ENCODE measurements at places on chromosomes 16 and 17.

- no peak for DNase-seq
Observed at GRCh38 chr17:44272321-44272951, 4.5 kb upstream of the SLC4A1 start.

DNA sequence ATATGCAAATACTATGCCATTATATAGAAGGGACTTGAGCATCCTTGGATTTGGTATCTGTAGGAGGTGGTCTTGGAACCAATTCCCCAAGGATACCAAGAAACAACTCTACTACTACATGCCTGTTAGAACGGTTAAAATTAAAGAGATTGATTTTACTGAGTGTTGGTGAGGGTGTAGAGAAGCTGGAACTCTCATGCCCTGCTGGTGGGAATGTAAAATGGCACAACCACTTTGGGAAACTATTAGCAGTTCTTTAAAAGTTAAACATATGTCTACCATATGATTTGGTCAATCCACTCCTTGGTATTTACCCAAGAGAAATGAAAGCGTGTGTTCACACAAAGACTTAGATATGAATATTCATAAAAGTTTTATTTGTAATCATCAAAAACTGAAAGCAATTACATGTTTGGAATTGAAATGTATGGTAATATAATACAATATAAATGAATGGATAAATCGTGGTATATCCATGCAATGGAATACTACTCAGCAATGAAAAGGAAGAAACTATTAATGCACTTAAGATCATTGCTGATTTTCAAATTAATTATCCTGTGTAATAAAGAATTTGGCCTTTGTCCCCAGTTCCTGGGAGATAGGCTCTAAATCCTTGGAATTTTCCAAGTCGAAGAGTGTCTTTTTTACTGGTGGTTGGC is 7.8 kb downstream of the MFSD6L start:
- no peak for DNase-seq

DNA sequence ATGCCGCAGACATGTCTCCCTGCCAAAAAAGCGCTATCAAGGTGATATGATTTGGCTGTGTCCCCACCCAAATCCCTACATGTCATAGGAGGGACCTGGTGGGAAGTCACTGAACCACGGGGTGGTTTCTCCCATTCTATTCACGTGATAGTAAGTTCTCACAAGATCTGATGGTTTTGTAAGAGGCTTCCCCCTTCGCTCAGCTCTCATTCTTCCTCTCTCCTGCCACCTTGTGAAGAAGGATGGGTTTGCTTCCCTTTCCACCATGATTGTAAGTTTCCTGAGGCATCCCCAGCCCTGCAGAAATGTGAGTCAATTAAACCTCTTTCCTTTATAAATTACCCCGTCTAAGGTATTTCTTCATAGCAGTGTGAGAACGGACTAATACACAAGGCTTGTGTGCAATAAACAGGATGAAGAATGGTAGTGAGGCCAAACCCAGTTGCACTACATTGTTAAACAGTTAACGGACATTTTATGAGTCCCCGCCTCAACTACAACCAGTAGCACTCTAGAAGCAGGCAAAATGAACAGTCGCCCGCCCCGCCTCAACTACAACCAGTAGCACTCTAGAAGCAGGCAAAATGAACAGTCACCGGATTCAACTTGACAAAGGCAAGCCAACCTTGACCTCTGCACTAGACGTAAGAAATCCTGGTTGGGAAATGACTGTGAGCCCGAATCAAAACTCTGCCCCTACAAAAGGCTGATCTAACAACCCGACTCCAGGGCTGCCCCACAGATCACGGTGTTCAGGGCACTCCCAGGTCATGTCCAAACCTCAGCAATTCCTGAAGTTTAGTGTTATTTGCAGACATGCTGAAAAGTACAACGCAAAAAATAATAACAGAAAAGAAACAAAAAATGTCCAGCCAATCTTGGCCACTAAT is 26.3 kb downstream of the VPS53 start:
- DNase-seq: no peak

GRCh38 chr16:49594153-49594552 is 220.5 kb downstream of the C16orf78 start:
- no peak for DNase-seq

- DNase-seq: no peak
Observed at GRCh38 chr16:89324056-89325010, 106.8 kb downstream of the ZNF778 start.

- no peak for DNase-seq
Observed at GRCh38 chr16:8055761-8056160, 534.5 kb downstream of the TMEM114 start.

GRCh38 chr16:88503374-88503770 is 50.3 kb downstream of the ZFPM1 start:
- DNase-seq: no peak

DNA sequence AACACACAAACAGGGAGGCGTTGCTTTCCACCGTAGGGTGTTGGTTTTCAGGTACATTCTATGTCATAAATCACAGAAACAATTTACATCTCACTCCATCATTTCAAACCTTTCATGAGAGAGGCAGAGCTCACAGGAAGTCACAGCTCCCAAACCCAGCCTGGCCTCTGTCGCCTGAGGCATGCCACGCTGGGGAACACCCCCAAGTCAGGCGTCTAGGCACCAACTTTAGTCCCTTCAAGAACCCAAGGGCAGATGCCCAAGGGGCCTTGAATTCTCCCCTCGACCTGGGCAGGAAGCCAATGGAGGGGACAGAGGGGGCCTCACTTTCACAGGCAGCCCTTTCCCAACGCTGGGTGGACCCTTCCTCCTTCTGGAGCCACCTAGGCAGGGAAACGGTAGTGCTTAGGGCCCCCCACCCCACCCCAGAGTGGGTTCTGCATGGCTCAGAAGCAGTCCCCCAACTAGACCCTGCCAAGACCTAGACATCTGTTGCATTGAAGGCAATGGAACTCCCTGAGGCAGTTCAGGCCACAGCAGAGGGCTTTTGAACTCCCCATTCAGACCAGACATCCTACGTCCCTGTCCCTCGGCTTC is 10.6 kb downstream of the TBX4 start:
- no peak for DNase-seq

GRCh38 chr17:50308666-50309065 is 34.4 kb downstream of the TMEM92 start:
- DNase-seq: no peak

DNA sequence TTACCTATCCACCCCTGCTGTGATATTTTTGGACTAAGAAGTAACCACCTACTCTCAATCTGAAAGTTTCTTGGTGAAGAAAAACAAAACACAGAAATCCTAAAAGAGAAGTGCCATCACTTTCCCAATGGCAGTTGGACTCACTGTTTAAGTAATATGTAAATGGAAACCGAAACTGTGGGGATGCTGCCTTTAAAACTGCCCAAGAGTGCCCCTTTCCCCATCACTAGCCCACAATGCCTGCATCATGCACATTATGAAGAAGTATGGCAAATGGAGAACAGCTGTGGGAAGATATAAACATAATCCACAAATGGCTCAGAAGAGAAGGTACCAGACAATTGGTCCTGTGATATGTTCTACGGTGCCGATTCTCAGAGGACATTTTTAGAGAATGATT is 33.5 kb upstream of the SLC6A2 start:
- DNase-seq: no peak

DNA sequence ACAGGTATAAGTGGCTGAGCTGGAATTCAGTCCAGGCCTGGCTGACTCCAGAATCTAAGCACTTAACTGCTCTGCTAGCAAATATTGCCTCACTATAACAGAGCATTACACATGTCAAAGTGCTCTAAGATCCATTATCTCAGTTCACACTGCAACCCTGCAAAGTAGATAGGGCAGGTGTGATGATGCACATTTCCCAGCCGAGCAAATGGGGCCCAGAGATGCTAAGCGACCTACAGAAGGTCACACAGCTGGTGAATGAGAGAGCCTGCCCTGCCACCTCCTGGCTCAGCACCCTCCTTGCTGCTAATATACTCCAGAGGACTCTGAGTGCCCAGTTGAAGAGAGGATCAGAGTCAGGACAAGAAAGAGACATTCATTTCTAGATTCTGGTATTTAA is 73.6 kb upstream of the CCL1 start:
- no peak for DNase-seq

GRCh38 chr16:3574195-3574594 is 3.0 kb downstream of the NLRC3 start:
- DNase-seq: no peak

DNA sequence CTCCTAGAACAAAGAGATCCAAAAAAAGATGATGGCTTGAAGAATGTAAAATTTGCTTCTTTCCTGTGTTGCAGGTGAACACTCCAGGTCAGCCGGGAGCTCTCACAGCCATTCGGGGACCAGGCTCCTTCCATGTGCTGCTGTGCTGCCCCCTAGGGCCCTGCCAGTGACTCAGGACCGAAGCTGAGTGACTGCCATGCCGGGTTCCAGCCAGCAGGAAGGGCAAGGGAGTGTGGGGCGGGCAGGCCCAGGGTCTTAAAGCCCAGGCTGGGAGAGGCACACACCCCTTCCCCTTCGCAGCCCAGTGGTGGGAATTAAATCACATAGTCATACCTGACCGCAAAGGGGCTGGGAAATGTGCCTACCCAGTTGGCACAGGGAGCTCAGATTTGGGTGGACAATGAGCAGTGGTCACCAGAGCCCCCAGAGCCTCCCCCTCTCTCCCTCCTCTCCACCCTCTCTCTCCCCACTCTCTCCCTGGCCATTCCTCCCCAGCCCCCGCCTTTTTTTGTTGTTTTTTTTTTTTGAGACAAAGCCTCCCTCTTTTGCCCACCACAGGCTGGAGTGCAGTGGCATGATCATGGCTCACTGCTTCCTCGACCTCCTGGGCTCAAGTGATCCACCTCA is 11.5 kb downstream of the EPOP start:
- DNase-seq: peak; percentile 90

DNA sequence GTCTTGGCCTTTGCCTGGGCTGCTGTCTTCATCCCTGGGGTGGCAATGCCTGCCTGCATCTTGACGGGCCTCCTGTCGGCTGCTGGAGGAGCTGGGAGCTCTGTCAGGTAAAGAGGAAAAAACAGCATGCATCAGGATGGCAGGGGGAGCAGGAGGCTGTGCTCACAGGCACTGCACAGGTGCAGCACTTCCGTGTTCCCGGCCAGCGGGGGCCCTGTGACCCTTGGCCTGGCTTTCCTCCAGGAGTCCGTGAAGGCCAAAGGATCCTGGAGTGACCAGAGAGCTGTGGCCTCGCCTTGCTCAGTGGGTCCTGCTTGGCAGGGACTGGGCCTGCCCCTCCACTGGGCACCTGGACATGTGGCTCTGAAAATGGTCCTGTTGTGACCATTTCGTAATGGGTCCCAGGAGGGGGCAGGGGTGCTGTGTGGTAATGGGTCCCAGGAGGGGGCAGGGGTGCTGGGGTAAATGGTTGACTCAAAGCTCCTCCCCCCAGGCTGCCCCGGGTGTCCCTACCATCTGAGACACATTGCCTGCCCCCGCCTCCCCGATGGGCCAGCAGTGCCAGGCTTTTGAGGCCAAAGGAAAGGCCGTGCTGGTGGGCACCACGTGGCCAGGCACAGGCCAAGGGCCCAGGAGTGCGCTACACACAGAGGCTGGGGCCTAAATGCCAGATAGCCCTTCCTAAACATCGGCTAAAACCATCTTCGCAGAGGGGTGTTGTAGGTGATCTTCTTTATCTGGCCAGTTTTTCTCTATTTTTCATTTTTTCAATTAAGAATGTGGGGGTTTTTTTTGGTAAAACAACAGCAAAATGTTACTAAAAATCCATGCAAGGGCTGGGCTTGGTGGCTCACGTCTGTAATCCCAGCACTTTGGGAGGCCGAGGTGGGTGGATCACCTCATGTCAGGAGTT is 4.0 kb upstream of the FASN start:
- no peak for DNase-seq

- no peak for DNase-seq
Observed at GRCh38 chr17:63279498-63280230, 166.4 kb downstream of the CYB561 start.

- no peak for DNase-seq
Observed at GRCh38 chr17:41692722-41693521, 4.2 kb downstream of the EIF1 start.

- DNase-seq: no peak
Observed at GRCh38 chr16:69711115-69711740, 15.1 kb downstream of the NQO1 start.
